ENCODE measurements at places on chromosomes 11 and 22.
A peak's percentile ranks its signal among the peaks of the same experiment; 100 is the strongest.

DNA sequence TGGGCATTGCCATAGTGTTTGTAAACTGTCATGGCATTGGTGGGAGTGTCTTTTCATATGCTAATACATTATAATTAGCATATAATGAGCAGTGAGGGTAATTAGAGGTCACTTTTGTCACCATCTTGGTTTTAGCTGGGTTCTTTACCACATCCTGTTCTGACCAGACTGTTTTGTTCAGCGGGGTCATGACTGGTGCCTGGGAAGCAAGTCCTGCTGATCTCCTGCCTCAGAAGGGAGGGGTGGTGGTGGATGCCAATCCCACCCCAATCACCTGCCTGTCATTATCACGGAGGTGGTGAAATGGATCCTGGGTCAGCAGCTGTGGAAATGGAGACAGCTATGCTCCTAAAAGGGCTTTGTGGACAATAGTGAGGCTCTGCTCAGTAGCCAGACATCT is 31.2 kb downstream of the IL18 start:
- H3K27ac ChIP-seq, result no peak overlapping the region
- no peak for DNase-seq
- no peak overlapping the region for H3K4me3 ChIP-seq
- no peaks in the 10 kb centered on the region for H3K27me3 ChIP-seq
- H3K4me1 ChIP-seq, result no peaks in the 10 kb centered on the region

DNA sequence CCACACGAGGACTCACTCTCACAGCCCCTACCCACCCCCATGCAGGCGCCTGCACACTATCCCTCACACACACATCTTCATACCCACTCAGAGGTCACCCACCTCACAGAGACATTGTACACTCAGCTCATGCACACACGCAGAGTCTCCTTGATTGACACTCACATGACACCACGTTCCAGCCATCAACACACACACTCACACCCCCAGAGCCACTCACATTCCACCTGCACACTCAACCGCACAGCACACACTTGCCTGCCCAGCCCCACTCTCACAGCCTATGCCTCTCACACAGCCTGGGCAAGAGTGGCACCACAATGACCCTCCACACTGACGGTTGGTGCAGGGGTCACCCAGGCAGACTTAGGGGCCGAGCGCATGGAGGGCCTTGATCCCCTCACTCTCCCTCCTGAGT is 2.2 kb downstream of the SPI1 start:
- H3K27me3 ChIP-seq, result no peaks in the 10 kb centered on the region
- peaks cover 37% of the 10 kb centered on the region for H3K36me3 ChIP-seq
- H3K4me1 ChIP-seq, result peaks cover 51% of the 10 kb centered on the region
- peak overlapping the region; percentile 96 for H3K27ac ChIP-seq
- no peak for DNase-seq
- H3K4me3 ChIP-seq, result peak overlapping the region; percentile 98

- H3K27me3 ChIP-seq, result no peaks in the 10 kb centered on the region
- DNase-seq, result peak; percentile 24
- no peak overlapping the region for H3K4me3 ChIP-seq
- H3K27ac ChIP-seq, result no peak overlapping the region
These were observed 59.2 kb downstream of the CACNG2 start for GRCh38 chr22:36644333-36644757.

DNA sequence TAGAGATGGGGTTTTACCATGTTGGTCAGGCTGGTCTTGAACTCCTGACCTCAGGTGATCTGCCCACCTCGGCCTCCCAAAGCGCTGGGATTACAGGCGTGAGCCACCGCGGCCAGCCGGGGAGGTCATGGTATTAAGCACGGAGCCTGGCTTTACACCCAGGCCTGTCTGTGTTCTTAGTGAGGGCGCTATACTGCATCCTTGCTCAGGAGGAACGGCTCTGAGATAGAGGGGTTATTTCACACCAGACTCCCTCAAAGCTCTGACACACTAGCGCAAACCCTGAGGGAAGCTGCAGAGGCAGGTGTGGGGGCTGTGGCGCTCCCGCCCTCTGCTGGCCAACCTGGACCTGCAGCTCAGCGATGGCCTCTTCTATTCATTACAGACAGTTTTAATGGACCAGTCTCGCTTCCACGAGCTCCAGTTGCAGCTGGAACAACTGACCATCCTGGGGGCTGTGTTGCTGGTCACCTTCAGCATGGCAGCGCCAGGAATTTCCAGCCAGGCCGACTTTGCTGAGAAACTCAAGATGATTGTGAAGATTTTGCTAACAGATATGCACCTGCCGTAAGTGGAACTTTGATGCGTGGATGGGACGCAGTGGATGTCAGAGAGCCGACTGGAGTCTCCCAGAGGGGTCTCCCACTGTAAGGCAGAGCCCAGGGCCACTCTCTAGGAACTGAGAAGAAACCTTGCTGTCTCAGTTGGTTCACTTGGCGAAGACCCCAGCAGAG is 26.2 kb downstream of the TCP11L1 start:
- no peak overlapping the region for H3K27ac ChIP-seq
- DNase-seq, result peak; percentile 64
- peaks cover 16% of the 10 kb centered on the region for H3K4me1 ChIP-seq
- H3K27me3 ChIP-seq, result no peaks in the 10 kb centered on the region
- H3K36me3 ChIP-seq, result peaks cover 33% of the 10 kb centered on the region

- H3K27me3 ChIP-seq, result no peaks in the 10 kb centered on the region
- no peak for DNase-seq
- H3K4me1 ChIP-seq, result no peaks in the 10 kb centered on the region
- no peak overlapping the region for H3K27ac ChIP-seq
- no peak overlapping the region for H3K4me3 ChIP-seq
- no peaks in the 10 kb centered on the region for H3K36me3 ChIP-seq
These were observed 202.8 kb upstream of the SEZ6L start for GRCh38 chr22:25966448-25966913.

- H3K36me3 ChIP-seq, result no peaks in the 10 kb centered on the region
- H3K4me3 ChIP-seq, result no peak overlapping the region
- no peak for DNase-seq
- no peak overlapping the region for H3K27ac ChIP-seq
These were observed 53.8 kb upstream of the TTC12 start for GRCh38 chr11:113260541-113260940.

DNA sequence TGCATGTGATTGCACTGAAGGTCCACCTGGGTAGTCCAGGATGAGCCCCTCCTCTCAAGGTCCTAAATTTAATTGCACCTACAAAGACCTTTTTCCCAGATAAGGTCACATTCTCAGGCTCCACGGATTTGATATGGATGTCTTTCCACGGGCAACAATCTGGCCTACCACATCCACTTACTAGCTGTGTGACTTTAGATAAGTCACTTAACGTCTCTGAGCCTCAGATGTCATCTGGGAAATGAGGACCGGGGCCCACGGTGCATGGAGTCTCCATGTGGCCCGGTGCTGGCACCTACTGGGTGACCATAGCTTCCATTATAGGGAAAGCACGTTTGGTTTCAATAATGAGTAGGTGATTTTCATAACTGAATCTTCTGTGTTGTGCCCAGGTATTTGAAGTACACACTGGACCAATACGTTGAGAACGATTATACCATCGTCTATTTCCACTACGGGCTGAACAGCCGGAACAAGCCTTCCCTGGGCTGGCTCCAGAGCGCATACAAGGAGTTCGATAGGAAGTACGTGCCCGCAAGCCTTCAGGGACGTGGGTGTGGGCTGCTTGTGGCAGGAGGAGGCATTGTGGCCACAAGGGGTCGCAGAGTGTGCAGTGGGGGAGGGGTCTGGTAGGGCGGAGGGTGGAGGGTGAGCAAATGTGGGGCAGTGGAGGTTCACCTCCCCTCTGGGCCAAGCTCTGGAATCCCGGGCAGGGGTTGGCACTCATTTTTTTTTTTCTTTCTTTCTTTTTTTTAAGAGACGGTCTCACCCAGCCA is 55.7 kb downstream of the ARHGAP8 start:
- no peak overlapping the region for H3K4me3 ChIP-seq
- DNase-seq, result no peak
- H3K36me3 ChIP-seq, result no peaks in the 10 kb centered on the region
- H3K27ac ChIP-seq, result no peak overlapping the region

GRCh38 chr11:87307101-87307500 is 269.4 kb downstream of the TMEM135 start:
- H3K27me3 ChIP-seq, result no peaks in the 10 kb centered on the region
- H3K4me1 ChIP-seq, result no peaks in the 10 kb centered on the region
- H3K4me3 ChIP-seq, result no peak overlapping the region
- no peak overlapping the region for H3K27ac ChIP-seq
- H3K36me3 ChIP-seq, result peaks cover 2% of the 10 kb centered on the region
- DNase-seq, result no peak

- H3K36me3 ChIP-seq, result no peaks in the 10 kb centered on the region
- no peak for DNase-seq
- H3K4me3 ChIP-seq, result no peak overlapping the region
- peaks cover 6% of the 10 kb centered on the region for H3K4me1 ChIP-seq
These were observed 51.2 kb upstream of the SLC22A12 start for GRCh38 chr11:64539711-64540427.

DNA sequence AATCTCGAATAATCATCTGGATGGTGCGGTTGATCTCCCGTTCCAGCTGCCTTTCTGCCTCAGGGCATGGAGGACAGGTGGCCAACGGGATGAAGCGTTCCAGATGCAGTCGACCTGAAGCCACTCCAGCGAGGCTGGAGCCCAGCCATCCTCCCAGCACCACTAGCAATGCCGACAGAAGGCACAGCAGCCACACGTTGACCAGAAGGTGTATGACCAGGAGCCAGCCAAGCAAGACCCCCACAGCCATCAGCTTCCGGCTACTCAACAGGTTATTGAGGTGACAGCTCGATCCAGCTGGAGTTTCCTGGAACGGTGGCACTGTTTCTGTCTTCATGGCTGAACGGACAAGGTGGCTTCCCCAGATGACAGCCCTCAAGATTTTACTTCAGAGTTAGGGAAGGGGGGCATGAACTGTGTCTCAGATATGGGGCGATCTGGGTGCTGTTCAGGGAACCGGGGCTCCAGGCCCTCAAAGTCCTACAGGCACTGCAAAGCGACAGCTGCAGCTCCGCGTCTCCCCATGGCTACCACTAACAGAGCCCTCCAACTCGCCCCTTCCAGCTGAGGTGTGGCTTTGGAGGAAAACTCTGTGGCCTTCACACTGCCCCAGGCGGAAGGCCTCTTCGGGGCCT is 559 bp downstream of the SNX19 start:
- DNase-seq, result no peak
- H3K4me1 ChIP-seq, result peaks cover 12% of the 10 kb centered on the region
- peak overlapping the region; percentile 70 for H3K4me3 ChIP-seq
- peaks cover 19% of the 10 kb centered on the region for H3K36me3 ChIP-seq
- H3K27me3 ChIP-seq, result no peaks in the 10 kb centered on the region

DNA sequence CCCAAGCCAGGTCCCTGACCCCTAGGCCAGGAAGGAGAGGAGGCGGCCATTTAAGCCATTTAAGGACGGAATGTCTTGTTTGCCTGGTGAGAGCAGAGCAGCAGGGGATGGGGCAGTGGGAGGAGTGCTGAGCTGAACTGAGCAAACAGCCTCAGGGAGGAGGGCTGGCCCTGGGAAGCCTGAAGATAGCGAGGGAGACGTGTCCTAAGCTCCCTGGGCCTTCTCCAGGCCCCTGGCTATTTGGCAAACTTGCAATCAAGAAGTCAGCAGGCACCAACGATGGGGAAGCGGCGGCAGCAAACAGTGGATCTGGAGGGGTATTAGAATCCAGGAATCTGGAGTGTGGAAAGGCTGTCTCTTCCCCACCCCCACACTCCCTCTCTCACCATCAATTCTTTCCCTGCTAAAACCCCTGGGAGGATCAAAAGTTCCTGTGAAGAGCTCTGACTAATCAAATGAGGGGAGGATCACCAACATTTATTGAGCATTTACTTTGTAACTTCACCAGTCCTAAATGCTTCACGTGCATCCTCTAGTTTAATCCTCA is 8.8 kb downstream of the BCL9L start:
- no peaks in the 10 kb centered on the region for H3K27me3 ChIP-seq
- peaks cover 98% of the 10 kb centered on the region for H3K4me1 ChIP-seq
- DNase-seq, result no peak
- H3K4me3 ChIP-seq, result no peak overlapping the region

DNA sequence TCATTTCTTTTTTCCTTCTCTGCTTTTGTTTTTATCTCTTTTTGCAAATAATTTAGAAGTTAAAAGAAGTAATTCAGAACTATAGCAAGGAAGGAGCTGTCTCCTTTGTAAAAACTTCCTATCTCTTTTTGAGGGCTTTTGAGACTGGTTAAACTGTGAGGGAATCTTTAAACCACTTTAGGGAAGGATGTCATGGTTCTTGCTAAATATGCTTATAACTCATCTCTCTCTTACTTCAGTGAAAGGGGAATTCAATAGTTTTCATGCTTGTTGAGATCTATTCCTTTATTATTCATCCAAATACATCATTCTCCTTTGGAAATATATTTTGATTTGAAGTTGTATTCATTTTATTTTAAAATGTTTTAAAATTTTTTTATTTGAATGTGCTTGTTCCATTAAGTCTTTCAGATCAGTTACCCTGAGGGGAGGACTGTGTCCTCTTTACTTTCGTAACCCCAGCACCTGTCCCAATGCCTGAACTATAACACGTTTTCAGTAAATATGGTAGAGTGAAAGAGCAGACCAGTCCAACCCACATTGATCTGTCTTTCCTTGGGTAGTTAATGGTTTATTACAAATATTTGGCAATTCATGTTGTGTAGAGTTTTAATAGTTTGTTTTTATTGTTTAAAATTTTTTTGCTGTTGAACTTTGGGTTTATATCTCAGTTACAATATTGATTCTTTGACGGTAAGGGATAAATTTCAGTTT is 27.5 kb downstream of the AMOTL1 start:
- H3K27me3 ChIP-seq, result no peaks in the 10 kb centered on the region
- H3K4me1 ChIP-seq, result no peaks in the 10 kb centered on the region

DNA sequence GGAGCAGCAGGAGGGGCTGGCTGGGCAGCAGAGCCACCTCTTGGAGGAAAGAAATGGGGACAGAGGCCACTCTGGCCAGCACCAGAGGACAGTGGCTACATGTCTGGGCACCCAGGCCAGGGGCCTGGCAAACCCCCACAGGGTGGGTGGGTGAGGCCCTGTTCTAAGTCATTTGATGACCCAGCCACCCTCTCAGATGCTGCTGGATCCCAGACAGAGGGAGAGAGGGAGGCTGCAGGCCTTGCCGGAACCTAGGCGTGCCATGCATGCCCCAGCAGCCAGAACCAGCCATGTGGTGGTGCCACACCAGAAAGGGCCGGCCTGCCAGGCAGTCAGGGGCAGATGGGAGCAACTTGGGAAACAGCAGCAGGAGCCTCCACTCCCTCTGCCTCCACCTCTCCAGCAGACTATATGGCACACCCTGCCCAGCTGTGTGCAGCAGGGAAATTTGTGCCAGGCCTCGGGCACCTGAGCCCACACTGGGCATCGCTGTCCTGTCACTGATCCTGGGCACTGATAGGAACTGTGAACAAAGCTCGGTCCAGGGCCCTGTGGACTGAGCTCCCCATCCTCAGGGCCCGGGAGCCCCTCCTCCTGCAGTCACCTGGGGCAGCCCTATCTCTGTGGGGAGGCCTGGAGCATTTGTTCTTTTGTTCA is 45.2 kb downstream of the RTN4R start:
- DNase-seq, result no peak
- no peak overlapping the region for H3K27ac ChIP-seq
- no peaks in the 10 kb centered on the region for H3K36me3 ChIP-seq
- H3K4me1 ChIP-seq, result no peaks in the 10 kb centered on the region
- H3K27me3 ChIP-seq, result no peaks in the 10 kb centered on the region
- no peak overlapping the region for H3K4me3 ChIP-seq

DNA sequence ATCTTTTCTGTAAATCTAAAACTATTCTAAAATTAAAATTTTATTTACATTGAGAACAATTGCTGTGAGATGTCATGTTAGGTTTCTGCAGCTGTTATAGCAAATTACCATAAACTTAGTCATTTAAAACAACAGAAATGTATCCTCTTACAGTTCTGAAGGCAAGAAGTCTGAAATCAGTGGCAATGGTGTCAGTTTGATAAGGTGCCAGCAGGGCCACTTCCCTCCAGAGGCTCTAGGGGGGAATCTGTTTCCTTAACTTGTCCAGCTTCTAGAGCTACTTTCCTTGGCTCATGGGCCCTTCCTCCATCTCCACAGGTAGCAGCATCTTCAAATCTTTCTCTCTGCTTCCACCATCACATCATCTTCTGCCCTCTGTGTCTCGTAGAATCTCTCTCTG is 23.0 kb downstream of the MOGAT2 start:
- H3K27me3 ChIP-seq, result peaks cover 12% of the 10 kb centered on the region
- no peak overlapping the region for H3K4me3 ChIP-seq
- no peaks in the 10 kb centered on the region for H3K4me1 ChIP-seq
